ENCODE measurements at places on chromosomes 4 and X.

DNA sequence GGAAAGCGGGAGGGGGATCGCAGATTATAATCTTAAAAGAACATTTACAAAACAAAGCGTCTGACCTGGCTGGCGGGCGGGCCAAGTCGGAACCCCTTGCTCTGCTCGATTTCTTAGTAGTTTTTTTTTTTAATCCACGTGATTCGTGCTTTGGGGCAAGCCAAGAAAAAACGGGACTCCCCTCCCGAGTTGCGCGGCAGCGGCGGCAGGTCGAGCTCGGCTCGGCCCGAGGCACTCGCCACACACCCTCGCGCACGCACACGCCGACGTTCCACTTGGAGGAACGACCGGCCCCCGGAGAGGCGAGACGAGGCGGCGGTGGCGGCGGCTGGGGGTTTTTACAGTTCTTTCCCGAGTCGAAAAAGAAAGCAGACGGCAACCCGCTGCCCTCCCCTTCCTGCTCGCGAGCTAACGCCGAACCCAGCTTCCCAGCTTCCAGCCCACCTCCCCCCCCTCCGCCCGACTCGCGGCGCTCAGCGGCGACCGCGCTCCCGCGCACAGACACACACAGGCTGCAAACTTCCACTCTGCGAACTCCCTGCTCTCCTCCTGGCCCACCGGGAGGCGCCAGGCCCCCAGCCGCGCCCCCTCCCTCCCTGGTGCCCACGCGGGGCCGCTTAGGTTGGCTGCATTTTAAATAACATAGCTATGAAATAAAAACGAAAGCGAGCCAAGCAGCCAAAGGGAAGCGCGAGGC, 1.2 kb downstream of the BCOR start:
- DNase-seq, result no peak

DNA sequence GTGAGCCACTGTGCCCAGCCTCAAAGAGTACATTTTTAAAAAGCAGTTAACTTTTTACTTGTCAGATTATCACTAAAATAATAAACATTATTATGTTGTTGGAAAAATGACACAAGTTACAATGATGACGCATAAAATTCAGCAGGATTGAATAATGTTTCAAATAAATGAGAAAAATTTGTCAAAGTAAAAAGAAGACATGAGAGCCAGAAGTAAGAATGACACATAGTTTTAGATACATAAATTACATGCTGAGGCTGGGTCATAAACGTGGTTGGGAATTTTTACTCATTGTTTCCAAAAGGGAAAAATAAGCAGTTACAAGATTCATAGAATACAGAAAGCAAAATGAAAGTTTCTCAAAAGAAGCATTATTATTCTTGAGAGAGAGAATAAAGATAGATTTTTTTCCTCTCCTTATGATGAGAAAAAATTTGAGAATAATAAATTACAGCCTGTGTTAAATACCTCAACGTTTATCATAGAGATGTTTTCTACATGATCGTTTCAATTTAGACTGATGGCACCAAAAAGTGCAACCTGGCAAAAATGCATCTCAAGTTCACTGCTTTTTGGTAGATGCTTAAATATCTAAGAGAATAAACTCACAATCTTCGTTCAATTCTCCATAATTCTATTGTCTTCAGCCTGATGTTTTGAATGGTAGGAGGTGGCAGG, 40.4 kb downstream of the GUCY1B1 start:
- no peak for DNase-seq

DNA sequence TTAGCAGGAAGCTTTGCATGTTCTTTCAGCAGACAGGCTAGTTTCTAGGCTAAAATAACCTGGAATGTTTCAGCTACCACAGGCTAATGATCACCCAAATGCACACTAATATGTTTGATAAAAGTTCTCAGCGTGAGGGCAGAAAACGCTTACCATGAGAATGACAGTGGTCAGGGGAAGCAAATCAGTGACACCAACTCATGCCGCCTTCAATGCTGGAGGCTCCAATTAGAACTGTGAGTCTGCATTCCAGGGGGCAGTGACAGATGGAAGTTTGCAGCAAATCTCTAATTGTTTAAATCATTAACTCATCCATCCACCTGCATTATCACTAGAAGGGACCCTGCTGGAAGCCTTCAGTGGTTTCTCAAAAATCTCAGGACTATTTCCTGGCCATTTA, 43.2 kb downstream of the ANOS1 start:
- DNase-seq, result no peak

DNA sequence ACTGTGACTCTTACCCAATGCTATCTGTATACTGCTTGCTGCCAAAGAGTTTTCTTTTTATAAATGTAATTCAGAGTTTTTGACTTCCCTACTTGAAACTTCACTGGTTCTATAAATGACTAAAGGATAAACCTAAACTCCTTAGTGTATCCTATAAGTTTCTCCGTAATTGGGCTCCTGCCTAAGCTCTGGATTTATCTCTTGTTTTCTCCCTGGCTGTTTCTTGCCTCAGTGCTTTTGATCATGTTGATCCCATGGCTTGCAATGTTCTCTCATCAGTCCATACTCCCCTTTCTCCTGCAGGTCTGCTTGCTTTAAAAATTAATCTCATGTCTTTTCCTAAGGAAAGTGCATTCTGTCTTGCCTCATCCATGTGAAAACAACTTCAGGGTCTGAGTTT, 1543.1 kb upstream of the IGFBP7 start:
- DNase-seq, result no peak

DNA sequence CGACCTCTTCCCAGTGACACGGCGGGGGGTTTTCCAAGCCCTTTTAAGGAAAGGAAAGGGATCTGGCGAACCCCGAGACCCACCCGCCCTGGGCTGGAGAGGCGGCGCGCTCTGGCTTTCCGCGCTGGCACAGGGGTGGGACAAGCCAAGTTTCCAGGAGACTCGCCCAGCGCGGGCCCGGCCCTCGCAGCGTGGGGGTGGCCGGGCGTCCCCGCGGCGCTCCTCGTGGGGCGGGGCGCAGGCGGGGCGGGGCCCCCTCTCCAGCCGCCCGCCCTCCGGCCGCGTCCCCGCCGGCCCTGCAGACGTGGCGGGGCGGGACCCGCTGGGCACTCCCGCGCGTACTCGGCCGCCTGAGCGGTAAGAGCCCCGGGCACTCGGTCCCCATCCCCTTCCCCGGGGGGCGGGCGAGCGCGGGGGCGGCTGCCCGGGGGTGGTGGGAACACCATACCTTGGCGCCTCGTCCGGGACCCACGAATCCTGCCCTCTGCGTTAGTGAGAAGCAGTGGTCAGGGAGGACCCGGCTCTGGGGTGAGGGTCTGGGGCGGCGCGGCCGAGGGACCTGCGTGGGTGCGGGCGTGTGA, at the start of gene FAM114A1:
TSS of gene FAM114A1 (plus strand) at position 329 of the 581 bp plus-strand sequence. CDS start 10,273 bp downstream, outside the sequence.
- DNase-seq, result no peak

DNA sequence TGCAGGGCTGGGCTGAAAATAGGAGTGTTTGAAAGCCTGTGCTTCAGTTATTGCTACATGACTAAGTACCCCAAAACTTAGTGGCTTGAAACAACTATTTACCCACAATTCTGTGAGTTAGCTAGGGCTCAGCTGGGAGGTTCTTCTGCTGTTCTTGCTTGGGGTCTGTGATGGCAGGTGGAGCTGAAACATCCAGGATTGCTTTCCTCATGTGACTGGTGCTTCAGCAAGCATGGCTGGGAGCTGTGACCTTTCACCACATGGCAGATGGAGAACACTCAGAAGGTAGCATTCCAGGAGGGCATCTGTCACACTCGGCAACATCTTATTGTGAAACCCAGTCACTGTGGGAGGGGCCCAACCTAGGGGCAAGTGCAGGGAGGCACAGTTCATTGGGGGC, 57.0 kb upstream of the TBC1D14 start:
- DNase-seq, result no peak

GRCh38 chr4:89009761-89010369, 47.1 kb downstream of the FAM13A start:
- no peak for DNase-seq

GRCh38 chr4:1644891-1645657, 39.0 kb downstream of the FAM53A start:
- DNase-seq, result peak; percentile 16

- no peak for DNase-seq
Measured at GRCh38 chrX:27915617-27916016, 65.6 kb downstream of the DCAF8L1 start.

GRCh38 chr4:102423375-102423774, 77.8 kb upstream of the NFKB1 start:
- DNase-seq, result no peak

- no peak for DNase-seq
Measured at GRCh38 chr4:107647591-107647990, 72.4 kb downstream of the PAPSS1 start.

DNA sequence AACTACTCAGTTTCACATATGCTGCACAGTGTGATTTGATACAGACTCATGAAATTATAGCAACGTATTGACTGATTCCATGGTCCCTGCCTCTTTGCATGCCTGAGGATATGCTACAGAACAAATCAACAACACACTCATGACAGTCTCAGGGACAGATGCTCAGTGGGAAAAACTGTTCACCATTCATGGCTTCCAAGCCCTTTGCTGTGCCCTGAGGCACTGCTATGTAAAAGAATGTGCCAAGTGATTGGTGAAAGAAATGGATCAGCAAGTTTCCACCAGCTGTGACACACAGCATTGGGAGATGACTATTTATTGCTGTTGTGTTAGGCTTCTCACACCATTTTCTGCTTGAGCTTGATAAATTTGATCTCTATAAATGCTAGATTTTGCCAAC, 825.6 kb upstream of the INTU start:
- no peak for DNase-seq

- no peak for DNase-seq
Measured at GRCh38 chr4:143023239-143023918, 161.3 kb upstream of the USP38 start.

DNA sequence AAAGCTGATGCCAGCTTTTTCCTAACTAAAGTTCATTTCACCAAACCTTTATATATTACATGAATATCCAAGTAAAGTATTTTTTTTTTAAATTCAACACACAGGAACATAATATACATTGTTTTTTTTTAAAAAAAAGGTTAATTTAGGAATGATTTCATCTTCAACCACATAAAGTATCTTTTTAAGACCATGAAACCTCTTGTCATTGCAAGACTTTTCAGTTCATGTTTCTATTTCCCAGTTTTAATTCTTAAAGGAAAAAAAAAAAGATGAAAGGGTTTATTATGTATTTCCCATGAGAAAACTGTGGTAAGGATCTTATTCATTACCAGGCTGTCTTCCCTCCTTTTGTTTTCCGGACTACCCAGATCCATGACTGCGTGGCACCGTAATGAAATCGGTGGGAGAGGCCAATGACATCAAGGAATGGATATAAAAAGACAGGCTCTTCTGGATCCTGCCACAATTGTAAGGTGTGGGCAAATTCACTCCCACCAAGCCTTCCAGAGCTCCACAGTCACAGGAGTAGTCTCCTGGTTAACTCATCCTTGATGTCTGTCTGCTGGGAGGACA, 84.7 kb upstream of the CBR4 start:
- DNase-seq, result no peak

DNA sequence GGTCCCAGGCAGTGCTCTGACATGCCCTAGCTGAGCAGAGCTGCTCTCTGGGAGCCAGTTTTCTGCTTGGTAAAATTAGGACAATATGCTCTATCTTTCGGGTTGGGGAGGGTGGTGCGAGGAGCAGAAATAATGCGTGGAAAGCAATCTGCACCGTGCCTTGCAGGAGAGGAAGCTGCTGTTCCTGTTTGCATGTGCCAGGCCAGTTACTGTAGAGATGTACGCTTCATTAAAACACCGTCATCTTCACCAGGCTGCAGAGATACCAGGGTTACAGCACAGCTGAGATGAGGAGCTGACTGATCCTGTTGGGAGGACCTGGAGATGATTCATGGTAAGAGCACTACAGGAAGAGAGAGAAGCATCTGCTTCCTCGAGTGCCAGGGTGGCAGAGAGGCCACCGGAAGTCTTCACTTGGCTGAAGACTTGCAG, 29.5 kb upstream of the IRF2 start:
- no peak for DNase-seq

GRCh38 chr4:151198748-151199147, 78.2 kb upstream of the PRSS48 start:
- DNase-seq, result no peak

DNA sequence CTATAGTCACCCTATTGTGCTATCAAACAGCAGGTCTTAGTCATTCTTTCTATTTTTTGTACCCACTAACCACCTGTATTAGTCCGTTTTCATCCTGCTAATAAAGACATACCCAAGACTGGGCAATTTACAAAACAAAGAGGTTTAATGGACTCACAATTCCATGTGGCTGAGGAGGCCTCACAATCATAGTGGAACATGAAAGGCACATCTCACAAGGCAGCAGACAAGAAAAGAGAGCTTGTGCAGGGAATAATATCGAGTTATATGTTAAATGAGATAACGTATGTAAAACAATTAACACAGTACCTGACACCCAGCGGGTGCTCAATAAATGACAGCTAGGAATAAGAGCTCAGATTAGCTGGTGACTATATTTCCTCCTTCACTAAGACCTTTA, 88.1 kb upstream of the WDR44 start:
- DNase-seq, result no peak

GRCh38 chr4:140102421-140102820, 51.6 kb downstream of the MAML3 start:
- no peak for DNase-seq

GRCh38 chr4:114597410-114598115, 1.0 kb upstream of the UGT8 start:
- DNase-seq, result no peak

DNA sequence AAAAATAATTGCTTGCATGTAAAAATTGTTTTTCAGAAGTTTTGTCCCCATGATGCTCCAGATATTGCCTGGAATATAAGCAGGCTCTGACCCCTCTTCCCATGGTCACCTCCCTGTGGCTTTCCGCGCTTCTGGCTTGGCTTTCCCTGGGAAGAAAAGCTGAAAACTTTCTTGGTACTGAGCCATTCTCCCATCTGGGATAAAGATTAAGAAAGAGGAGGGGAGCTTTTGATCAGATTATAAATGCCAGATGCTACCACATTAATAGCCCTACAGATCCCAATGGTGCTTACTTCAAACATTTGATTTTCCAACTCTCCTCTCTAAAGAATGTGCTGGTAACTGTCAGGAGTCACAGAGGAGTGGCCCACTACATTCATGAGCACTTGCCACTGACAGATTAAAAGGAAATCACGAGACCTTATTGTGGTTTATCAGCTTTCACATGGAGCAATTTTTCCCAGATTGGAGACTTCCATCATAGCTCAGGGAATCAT, 54.4 kb upstream of the GAB1 start:
- DNase-seq, result no peak

GRCh38 chr4:187908079-187908561, 87.5 kb upstream of the ZFP42 start:
- DNase-seq, result no peak

DNA sequence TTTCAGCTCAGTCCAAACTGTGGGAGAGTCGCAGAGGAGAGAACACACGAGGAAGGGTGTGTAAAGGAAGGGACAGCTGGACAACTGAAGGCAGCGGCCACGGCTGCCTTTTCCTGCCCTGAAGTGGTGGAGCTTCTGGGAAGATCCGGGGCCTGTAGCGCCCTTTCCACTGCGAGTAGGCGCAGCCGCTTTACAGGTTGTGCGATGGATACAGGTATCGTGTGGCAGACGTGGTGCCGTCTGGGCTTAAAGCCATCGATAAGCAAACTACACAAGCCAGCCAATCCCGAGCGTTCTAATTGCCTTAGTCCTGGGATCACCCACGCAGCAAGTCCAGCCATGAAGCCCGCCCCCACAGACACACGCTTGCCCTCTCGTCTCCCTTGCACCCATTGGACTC, 15.4 kb downstream of the NKX6-1 start:
- no peak for DNase-seq

- DNase-seq, result no peak
Measured at GRCh38 chr4:79563219-79563618, 155.2 kb upstream of the GK2 start.
